Effector memory CD4-positive, alpha-beta T cell (primary cell): ENCODE measurements at places on chromosomes 2 and 18.

DNA sequence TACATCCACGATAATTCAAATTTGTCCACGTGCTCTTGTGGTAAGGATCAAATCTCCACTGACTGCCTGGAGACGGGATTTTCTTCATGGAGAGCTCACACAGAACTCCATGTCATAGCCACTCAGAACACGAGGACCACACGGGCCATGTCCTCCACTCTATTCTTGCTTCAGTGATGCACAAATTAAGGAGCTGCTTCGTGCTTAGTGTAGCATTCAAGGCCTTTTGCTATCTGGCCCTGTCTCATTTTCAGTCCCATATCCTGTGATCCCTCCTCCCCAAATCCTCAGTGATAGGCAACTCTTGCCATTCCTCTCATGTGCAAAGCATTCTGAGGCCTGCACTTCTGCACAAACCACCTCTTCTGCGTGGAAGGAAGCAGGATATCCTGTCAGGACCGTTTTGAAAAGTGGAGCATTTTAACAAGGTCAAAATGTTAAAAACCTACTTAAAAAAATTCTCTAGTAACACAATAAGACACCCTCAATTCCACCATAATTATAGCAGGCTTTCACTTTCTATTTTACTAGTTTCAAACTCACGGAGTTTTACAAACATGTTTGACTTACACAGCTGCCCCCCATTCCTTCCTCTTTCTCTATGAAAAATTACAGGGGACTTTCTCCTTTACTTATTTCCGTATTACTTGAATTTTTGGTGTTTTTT, 35.2 kb downstream of the ST3GAL5 start:
- DNase-seq, result peak; percentile 41

GRCh38 chr2:211176514-211177141, 620.2 kb downstream of the CPS1 start:
- DNase-seq, result no peak

- DNase-seq, result no peak
Measured at GRCh38 chr2:207119048-207119447, 46.7 kb downstream of the KLF7 start.

DNA sequence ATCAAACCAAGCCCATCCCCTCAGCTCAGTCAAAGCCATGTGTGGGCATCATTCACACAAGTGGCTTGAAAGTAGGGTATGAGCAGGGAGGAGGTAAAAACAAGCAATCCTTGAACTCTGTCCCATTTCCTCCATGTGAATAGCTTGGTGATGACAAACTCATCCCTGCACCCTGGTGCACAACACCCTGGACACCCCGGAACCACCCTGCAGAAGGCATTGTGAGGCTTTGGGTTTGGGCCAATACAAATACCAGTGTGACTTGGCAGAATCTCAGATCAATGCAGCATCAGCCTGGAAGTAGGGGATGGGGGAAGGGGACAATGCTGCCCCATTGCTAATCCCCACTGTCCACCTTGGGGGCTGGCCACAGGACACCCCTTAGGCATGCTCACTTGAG, 28.6 kb downstream of the TGFA start:
- DNase-seq, result no peak

DNA sequence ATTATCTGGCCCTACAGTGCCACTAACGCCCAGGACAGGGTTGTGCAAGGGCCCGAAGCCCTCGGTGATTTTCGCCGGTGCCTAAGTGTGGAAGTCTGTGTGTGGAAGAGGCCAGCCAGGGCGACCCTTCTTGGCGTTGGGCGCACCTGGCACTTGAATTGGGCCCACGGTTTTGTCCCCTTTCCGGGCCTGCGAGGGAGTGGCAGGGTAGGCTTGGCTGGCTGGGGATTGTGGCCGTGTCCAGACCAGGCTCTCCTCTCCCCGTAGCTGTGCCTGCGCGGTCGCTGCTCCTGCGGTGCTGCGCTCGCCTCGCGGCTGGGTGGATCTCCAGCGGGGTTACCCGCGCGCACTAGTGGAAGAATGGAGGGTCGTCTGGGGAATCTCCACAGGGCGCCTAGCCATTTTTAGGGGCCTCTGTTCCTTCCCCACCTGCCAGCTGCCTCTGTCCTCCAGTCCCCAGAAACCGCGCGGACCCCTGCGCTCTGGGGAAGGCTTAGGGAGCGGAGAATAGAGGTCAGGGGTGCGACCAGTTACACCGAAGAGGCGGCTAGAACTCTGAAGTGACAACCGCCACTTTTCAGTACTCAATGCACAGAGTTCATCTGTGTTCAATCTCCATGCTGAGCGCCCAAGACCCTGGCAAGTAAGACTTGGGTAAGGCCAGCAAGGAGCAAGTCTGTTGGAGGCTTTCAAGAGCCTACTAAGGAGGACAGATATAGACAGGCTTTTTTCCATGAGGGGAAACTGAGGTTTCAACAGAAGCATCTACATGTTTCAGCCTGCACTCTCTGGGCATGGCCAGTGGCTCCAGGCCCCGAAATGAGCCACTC, 16.0 kb downstream of the EVX2 start:
- DNase-seq, result no peak

- no peak for DNase-seq
Measured at GRCh38 chr2:19809206-19809605, 92.6 kb downstream of the TTC32 start.

- no peak for DNase-seq
Measured at GRCh38 chr2:120765678-120766469, 30.2 kb downstream of the GLI2 start.

DNA sequence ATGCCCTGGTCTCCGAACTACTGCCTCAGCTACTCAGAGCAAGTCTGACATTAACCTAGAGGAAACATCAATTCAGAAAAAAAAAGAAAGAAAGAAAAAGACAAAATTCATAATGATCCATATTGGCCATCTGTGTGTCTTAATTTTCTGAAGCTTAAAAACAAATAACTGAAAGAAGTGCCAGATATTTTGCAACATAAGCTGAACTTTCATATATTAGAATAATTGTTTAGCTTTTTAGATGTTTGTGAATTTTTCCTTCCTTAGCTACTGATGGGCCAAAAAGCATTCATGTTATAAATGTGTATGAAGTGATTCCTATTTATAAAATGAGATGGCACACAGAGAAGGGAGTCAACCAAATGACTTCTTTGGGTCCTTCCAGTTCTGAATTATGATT, 555.0 kb upstream of the CHAC2 start:
- DNase-seq, result no peak

DNA sequence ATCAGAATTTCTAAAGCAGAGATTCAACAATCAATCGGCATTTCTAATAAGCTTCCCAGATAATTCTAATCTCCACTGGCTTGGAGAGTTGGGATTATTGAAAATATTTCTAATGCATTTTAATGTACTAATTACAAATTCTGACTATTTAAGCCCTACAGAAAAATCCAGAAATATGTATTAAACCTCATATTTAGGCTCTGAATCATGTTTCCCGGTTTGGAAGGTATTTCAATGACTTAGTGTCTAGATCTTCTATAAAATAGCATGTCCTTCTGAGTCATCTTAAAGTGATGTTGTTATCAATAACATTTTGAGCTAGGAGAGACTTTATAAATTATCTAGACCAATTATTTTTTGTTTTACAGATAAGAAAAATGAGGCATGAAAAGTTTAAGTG, 258.8 kb upstream of the NRXN1 start:
- no peak for DNase-seq

DNA sequence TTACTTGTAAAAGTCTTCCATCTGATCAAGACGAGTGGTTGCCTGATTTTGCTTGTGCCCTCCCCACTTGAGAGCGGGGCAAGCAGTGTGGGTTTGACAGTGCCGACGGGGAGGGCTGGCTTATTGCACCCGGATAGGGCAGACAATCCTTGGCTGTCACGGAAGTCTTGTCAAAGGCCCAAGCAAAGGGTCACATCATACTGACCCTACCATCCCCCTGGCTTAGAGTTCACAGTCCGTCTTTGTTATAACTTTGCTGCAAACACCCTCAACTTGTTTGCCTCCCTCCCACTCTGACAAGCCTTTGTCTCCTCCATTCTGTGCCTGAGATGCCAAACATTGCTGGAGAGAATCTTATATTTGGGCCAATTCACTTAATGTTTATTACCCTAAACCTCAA, 165.9 kb upstream of the MSH6 start:
- no peak for DNase-seq

DNA sequence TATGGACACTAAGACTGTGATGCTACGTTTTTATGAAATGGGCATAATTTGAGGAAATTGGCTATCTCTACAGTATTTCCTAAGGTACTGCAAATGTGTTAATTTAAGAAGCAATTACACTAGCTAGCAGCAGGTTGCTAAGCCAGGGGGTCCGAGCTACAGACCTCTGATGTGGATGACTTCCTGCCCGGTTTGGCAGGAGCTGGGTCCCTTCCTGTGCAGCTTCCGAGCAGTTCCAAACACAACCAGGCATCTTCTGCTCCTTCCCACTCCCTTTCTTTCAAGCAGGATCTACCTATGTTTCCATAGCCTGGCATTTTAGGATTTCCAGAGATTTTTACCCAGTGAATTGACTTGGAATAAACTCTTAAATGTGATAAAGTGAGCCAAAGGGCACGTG, 55.7 kb downstream of the SCN2A start:
- DNase-seq, result no peak

- DNase-seq, result no peak
Measured at GRCh38 chr18:6614952-6615351, 114.6 kb upstream of the ARHGAP28 start.

- no peak for DNase-seq
Measured at GRCh38 chr2:54591551-54591950, 131.9 kb upstream of the EML6 start.

- no peak for DNase-seq
Measured at GRCh38 chr2:15718103-15718943, 126.7 kb downstream of the DDX1 start.

- DNase-seq, result peak; percentile 50
Measured at GRCh38 chr2:30239308-30239985, 8.1 kb downstream of the LBH start.

- no peak for DNase-seq
Measured at GRCh38 chr18:46283895-46284295, 179.7 kb downstream of the HAUS1 start.

DNA sequence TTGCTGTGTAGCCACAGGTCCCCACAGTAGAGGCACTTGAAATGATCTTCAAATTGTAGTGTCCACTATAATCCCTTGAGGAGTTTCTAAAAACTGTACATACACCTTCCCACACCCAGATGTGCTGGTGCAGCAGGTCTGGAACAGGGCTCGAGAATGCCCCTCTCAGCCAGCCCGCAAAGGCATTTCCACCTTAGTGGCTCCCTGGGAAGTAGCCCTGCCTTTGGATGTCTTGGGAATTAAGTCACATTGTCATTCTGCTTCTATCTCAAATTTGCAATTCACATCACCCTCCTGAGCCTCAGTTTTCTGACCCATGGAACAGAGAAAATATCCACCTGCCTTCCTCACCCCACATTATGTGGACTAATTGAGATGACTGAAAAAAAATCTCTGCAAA, 44.3 kb upstream of the TCF7L1 start:
- DNase-seq, result no peak

GRCh38 chr2:68807821-68808266, 63.4 kb downstream of the BMP10 start:
- DNase-seq, result no peak

DNA sequence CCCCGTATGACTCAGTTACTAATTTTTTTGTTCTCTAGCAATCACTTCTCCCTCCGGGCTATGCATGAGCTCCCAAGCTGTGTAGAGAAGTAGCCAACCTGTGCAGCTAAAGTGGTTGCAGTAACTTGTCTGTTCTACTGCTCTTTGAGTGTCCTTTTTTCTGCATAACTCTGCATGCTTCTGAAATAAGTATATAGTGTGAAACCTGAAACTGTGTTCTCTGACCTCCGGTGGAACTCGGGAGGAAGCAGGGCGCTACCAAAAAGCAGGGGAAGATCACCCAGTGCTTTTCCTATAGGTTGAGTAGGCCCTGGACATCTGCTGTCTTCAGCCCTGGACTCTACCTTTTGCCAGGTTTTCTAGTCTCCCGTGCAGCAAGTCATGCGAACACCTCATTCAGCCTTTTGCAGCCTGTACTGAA, 47.8 kb downstream of the PHLPP1 start:
- DNase-seq, result no peak

DNA sequence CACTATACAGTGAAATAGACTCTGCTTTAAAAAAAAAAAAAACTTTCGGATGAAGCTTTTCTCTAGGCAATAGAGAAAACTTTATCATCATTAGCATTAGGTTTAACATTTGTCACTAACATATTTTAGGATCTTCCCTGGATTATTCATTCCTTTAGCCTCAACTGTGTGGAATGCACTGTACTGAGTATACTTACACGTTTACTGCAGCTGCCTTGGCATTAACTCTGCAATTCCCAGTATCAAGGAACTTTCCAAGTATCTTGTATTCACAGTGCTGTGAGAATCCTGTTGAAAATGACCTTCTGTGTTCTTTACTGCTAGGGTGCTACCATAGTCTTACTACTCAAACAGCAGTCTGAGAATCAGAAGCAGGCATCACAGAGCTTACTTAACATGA, 328.2 kb upstream of the COL3A1 start:
- no peak for DNase-seq

GRCh38 chr2:33443274-33443829, 33.1 kb upstream of the RASGRP3 start:
- no peak for DNase-seq

GRCh38 chr18:75854174-75854573, 426.7 kb upstream of the SMIM21 start:
- DNase-seq, result no peak

DNA sequence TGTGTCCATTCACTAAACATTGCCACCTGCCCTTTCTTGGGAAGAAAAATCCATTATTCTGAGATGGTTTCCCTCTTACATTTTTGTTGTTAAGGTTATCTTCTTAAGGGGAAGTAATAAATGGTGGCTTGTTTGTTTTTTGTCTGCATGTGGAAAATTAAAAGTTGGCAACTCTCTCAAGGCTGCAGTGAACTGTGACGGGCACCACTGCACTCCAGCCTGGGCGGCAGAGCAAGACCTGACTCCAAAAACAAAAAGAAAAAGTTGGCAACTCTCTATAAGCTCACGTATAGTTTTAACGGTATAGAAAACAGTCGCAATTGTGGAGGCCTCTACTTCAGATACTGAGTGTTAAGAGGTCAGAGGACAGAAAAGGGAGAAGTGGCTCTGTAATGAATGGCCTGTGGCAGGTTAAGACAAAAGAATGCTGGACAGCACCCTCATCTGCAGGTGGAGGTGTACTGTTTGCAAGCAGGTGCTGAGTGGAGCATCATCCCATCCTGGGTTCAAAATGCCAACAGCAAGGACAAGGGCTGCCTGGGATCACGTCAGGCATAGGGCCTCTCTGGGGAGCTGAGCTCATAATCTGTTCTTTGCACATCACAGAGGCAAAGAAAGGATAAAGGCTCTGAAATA, 16.7 kb downstream of the L3MBTL4 start:
- DNase-seq, result no peak

DNA sequence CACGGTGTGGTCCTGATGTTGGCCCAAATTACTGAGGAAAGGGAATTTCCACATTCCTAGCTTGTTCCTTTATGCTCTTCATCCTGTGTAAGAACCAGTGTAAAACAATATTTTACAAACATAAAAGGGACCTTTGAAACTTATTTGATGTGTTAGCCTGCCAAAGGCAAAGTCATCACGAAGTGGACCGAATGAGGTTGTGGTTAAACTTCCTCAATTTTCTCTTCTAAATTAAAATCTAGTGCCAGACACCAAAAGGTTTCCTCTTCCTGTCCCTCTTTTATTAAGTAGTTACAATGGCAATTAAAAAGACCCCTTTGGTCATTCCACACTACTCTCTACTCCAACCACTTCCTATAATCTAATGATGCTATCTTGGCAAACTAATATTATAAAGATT, 279.8 kb downstream of the AFF3 start:
- no peak for DNase-seq

- DNase-seq, result no peak
Measured at GRCh38 chr2:99593692-99594427, 104.0 kb upstream of the REV1 start.

GRCh38 chr2:102018823-102019445, 27.2 kb downstream of the IL1R2 start:
- DNase-seq, result no peak
